ENCODE measurements at places on chromosomes 6 and 20.

DNA sequence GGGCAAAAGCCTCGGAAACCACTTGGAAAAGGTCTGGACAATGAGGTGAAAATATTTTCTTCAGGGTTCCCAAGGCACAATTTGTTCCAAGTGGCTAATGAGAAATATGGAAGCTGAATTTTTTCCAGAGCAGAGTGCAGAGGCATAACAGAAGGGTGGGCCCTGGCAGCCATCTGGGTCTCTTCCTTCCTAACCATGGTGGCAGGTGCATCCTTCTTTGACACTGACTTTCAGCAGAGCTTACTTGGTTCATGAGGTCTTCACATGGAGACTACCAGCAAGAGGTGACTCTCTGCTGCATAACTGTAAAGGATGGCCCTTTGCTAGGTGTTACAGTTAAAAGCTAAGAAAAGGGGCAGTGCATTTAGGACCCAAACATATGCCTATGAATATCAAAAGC is 522.9 kb downstream of the KIF16B start:
- no peak for DNase-seq

- no peak for DNase-seq
These were observed 2.4 kb upstream of the PRR18 start for GRCh38 chr6:166310634-166311033.

- DNase-seq, result no peak
These were observed 55.3 kb upstream of the SNX9 start for GRCh38 chr6:157767775-157768156.

- no peak for DNase-seq
These were observed 93.2 kb downstream of the TBX18 start for GRCh38 chr6:84671183-84671582.

DNA sequence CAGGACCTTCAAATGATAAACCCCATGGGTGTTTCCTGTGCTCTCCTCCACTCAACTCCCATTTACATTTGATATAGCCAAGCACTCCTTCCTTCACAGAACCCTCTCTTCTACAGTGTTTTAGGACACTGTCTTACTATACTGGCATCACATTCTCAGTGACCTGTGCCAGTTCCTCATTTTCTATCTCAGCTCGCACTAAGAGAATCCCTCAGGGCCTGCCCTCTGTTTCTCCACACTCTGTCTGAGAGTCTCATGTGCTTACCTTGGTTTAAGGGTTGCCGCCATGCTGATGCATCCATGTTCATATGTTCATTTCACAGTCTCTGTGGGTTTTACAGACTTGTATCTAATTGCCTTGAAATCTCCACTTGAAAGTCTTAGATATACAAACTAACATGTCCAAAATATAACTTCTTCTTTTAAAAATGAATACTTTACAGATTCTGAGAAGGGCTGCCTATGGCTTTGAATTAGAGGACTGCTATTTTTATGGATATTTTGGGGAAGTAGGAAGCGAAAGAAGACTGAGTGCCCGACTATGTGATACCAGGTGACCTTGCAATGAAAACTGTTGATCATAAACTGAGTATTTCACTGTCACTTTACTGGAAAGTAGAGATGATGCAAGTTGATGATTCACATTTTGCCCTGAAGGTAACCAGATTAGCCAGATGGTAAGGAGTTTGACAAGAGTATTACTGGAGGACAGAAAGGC is 153.1 kb upstream of the SIM1 start:
- DNase-seq, result no peak

- no peak for DNase-seq
These were observed 286.3 kb downstream of the BTBD9 start for GRCh38 chr6:38353310-38354036.

- DNase-seq, result no peak
These were observed 427.0 kb upstream of the SPTLC3 start for GRCh38 chr20:12581644-12582289.

DNA sequence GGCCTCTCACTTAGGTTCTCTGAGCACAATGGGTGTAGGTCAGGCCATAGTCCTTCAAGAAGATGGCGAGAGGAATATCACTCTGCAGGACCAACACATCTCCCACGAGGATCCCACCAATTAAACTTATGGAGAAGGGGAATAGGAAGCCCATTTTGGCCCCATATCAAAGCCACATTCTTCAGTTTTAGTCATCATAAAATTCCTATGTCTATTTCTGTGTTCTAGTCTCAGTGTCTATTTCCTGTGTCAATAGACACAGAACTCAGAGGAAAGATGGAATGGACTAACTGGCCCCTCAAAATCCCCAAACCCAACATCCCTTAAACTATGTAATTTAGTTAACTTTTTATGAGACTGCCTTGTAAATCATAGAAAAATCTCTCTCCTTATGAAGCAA is 216.8 kb downstream of the HACE1 start:
- no peak for DNase-seq

- DNase-seq, result no peak
These were observed 28.3 kb downstream of the MRS2 start for GRCh38 chr6:24431045-24431451.

DNA sequence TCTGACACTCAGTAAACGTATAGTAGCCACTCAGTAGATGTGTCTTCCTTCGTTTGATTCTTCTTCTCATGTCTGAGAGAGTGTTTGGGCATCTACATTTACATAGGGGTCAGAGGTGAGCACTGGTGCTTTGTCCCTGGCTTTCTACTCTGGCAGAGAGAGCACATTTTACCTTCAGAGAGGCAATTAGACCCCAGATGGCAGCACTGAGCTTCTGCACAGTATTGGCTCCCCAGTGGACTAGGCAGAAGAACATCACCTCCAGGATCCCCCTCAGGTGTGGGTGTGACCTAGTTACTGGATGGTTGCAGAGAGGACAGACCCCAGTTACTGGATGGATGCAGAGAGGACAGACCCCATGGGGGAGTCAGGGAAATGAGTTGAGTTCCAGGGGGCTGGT is 327.2 kb downstream of the DHX35 start:
- no peak for DNase-seq

DNA sequence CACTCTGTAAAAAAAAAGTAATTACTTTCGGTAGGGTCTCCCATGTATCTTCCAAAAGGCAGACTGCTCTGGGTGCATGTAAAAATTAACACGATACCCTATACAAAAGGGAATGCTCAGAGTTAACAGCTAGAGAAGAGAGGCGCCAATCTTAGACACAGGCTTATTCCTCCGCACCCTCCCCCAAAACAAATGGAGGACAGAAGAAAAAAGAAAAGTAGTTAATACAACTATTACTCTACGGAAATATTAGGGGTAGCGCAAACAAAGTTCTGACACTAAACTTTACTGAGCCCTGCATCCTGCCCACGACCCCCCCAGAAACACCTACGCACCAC is 331 bp upstream of the UFL1 start:
- no peak for DNase-seq

DNA sequence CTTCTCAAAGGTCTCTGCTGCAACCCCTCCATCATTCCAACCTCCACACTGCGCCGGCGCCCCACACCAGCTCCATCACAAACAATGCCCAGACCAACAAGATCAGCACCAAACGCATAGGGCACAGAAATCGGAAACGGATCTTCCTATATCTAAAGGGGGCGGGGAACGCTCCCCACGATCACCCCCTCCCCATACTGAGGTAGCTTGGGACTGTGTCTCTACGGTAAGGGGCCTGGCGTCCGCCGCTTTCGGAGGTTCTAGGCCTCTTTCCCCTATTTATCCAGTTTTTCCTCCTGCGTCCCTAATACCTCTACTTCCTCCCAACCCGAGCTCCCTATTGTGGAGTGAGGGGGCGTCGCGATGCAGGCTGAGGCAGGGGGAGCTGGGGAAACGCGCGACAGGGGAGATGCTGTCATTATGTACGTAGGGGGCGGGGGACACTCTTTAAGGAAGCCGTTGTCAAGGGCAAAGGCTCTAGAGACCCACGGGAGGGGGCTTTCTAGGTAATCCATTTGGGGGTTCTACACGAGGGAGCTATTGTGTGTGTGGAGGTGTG is 909 bp downstream of the DNAAF9 start:
- DNase-seq, result peak; percentile 5

GRCh38 chr6:20234136-20234535 is 21.9 kb upstream of the MBOAT1 start:
- DNase-seq, result no peak

- no peak for DNase-seq
These were observed 203.0 kb upstream of the TBX18 start for GRCh38 chr6:84967389-84967788.

DNA sequence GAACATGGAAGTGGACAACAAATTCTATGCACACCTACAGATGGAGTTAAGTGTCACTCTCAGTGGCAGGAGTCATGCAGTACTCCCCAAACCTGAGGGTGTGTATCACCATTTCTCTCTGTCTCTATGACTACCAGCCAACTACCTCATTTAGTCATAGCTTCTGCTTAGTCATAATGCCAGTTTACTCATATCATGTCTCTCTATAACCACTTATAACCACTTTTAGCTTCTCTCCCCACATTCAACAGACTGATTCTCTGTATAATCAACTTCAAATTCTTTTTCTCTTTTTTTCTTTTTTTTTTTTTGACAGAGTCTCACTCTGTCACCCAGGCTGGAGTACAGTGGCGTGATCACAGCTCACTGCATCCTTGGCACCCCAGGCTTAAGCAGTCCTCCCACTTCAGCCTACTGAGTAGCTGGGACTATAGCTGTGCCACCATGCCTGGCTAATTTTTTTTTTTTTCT is 13.8 kb upstream of the GTF3C6 start:
- DNase-seq, result no peak

DNA sequence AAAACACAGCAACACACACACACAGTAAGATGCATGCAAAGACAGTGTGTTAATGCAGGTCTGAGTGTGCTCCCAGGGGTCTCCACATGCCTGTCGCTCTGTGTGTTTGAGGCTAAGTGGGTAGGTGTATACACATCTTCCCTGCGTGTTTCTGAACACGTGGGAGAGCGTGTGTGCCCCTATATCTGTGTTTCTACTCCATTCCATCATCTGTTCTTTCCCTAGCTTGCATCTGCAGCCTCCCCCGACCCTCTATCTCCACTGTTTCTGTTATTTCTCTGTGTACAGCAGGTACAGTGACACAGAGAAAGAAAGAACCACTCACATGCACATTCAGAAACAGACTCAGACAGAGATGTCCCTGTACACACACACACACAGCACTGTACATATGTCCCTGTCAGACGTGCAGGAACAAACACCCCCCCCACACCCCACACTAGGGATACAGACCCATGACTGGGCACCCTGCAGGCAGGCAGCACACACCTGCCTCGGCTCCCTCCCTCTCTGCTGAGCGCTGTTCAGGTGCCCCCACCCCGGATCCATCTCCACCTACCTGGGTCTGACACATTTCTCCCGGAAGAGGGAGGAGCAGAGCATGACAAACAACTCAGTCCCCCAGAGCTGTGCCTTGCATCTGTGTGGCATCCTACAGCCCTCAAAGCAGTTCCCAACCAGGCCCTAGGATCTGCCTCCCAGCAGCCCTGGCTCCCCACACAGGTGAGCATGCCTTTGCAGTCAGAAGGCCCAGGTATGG is 27.6 kb downstream of the KCNK15 start:
- DNase-seq, result no peak

GRCh38 chr6:168007592-168008338 is 10.3 kb downstream of the KIF25 start:
- DNase-seq, result no peak

DNA sequence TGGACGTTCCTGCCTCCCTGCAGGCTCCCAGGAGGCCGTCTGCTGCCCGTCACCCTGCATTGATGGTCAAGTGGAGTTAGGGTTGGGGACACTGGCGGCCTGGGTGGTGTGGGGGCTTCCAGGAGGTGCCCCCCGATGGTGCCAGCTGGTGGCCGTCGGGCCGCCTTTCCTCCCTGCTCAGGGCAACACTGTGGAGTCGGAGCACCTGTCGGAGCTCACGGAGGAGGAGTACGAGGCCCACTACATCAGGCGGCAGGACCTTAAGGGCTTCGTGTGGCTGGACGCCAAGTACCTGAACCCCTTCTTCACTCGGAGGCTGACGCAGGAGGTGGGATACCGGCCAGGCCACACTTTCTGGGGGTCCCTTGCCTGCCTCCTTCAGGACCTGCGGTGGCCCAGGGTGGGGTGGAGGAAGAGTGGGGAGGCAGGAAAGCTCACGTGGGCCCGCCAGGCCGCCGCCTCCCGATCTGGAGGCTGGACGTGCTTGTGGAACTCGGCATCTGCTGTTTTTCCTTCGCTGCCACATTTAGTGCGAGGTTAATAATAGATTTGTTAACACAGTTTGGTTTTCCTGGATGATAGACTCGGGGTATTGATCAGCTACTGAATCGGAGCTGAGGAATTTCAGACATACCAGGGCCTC is 28.6 kb downstream of the SPATA2 start:
- no peak for DNase-seq

- DNase-seq, result no peak
These were observed 14.7 kb downstream of the PI16 start for GRCh38 chr6:36969240-36969691.

GRCh38 chr20:20782231-20782630 is 69.8 kb upstream of the RALGAPA2 start:
- DNase-seq, result no peak

- DNase-seq, result no peak
These were observed 16.6 kb upstream of the HCK start for GRCh38 chr20:32035426-32035779.

GRCh38 chr6:43299338-43300293 is 1.6 kb downstream of the SLC22A7 start:
- DNase-seq, result no peak

DNA sequence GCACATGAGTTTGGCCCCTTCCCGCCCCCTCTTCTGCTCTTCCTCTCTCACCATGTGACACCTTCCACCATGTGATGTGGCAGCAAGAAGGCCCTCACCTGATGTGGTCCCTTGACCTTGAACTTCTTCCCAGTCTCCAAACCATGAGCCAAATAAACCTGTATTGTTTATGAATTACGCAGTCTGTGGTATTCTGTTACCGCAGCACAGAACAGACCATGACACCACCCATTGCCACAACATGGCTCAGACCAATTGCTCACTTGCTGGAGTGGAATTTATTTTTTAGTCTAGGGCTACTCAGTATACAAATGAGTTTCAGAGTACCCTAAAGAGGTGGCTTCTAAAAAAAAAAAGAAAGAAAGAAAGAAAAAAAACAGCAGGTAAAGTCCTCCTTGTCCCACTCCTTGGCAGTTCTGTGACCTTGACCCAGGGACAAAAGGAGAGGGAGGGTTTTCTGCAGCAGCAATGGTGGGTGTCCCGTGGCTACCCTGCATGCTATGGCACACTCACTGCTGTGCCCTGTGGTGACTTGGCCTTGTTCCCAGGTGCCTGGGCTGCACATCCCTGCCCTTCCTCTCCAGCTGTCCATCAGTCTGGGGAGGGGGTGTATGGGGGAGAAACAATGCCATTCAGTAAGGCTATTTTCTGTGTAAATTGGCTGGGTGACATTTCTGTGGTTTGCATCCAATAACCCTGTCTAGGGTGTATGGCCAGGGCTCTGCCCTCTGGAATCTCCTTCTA is 5.4 kb upstream of the VSX1 start:
- DNase-seq, result no peak
